Activated T-helper 1 cell treated with anti-CD3 and anti-CD28 coated beads, Interleukin-2, amount 50 U/mL, for 16 hours (primary cell): ENCODE measurements at places on chromosomes 2 and 18.

DNA sequence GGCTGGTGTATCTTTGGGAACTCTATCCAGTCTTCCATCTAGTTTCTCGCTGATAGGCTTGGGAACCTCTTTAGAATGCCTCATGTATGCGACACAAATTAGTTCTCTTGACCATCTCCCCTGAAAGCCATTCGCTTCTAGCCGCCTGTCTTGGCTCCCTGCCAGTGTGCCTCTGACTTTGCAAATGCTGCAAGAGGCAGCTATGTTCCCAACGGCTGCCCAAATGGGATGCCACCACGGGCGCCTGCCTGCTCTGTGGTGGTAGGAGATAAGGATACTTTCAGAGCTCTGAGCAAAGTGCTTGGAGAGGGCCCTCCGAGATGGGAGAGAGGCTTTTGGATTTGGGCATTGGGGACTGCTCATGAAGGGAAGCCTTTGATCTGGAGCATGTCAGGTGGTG is 77.7 kb upstream of the IGFBP5 start:
- no peak for DNase-seq

GRCh38 chr2:182186132-182186735 is 200.6 kb downstream of the PPP1R1C start:
- DNase-seq = no peak

DNA sequence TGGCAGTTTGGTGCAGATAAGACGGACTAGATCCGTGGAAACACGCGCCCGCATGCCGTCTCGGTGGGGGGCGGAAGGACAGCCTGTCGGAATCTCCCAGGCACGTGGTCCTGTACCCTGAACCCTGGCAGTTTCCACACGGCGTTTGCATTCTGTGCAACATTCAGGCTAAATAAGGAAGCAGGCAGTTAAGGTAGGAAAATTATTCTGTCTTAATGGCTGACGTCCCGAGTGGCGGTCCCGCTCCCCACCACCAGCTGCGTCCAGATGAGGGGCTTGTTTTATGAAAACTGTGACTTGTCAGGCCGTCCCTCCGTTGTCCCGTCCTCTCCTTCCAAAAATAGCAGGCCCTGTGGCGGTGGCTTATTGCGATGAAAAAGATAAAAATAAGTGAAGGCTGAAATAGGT is 120.2 kb downstream of the NFATC1 start:
- DNase-seq = no peak

GRCh38 chr2:210250622-210251021 is 25.4 kb upstream of the ACADL start:
- DNase-seq = no peak

- DNase-seq = no peak
Measured at GRCh38 chr2:64797881-64798575, 144.3 kb upstream of the SERTAD2 start.

GRCh38 chr2:20524412-20525040 is 77.7 kb downstream of the RHOB start:
- DNase-seq = no peak

GRCh38 chr2:236639461-236640235 is 70.0 kb downstream of the ACKR3 start:
- DNase-seq = no peak

- DNase-seq = no peak
Measured at GRCh38 chr18:56257205-56257604, 381.2 kb downstream of the TXNL1 start.

DNA sequence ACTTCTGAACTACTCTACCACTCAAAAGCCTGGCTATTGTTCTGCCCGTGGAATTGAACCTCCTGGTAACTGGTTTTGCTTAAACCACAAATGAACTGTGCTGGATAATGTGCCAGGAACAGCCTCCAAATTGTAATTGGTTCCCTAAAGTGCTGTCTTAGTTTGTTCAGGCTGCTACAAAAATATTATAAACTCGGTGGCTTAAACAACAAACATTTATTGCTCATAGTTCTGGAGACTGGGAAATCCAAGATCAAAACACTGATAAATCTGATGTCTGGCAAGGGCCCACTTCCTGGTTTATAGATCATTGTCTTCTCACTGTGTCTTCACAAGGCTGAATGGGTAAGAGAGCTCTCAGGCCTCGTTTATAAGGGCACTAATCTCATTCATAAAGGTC is 149.2 kb upstream of the NCKAP5 start:
- no peak for DNase-seq

DNA sequence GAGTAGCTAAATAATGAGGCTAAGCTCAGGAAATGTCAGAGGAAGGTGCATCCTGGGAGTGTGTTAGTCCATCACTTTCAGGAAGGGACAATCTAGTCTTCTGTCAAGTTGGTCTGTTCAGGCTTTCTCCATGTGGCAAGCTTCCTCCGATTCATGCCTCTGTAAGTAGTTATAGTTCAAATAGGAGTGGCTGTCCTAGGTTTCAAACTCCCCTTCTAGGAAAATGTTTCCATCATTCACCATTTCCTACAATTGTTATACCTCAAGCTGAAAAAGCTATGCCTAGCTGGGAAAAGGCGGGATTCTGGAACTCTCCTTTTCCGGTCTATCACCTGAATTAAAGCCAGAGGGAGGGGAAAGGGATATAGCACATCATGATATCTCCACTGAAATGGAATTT is 287.7 kb upstream of the ZSWIM2 start:
- DNase-seq = no peak

DNA sequence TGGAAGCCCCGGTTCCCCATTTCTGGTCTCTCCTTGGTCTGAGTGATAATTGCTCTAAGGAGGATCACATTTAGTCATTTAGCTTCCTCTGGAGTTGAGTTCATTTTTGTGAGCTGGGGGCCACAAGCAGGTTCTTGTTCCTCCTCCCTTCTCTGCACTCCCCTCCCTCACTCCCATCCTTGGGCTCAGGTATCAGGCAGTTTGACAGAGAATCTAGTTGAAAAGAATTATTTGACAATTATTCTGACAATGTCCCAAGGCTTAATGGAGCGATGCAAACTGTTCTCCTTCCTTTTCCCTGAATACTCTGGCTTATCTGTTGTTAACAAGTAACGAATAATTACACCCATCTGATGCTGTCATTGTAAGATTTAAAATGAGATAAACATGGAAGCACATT is 61.5 kb downstream of the SERPINB8 start:
- no peak for DNase-seq

- no peak for DNase-seq
Measured at GRCh38 chr2:218776488-218776887, 5.5 kb upstream of the CYP27A1 start.

DNA sequence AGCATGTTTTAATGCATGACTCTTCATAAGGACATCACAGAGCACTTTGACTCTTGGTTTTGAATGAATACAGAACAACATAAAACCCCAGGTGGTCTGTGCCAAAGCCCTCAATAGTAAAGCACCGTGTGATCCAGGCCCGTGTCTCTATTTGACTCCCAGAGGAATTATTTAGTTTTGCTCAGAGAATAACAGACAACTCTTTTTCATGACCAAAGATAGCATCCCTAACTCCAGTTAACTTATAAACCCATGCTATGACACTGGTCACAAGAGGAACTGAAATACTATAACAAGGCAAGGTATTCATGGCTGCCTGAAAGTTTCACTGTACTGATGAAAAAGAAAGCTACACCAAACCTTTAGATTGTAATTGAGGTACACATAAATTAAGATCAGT is 128.4 kb downstream of the IKZF2 start:
- DNase-seq = no peak

DNA sequence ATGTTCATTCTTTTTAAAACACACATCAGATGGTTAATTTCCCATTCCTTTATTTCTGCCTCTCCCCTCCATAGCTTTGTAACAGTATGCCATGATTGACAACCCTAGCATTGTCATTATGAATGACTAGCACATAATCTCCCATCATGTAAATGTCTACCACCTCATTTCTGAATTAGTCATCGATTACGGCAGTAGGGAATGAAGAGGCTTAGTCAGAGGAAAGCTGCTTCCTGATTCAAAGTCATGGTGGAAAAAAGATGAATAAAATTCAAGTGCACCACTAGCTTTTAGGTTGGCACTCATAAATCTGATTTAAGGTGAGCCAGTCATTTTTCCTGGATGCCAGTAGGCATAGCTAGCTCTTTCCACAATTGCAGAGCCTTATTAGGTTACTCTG is 19.1 kb upstream of the ACMSD start:
- no peak for DNase-seq

DNA sequence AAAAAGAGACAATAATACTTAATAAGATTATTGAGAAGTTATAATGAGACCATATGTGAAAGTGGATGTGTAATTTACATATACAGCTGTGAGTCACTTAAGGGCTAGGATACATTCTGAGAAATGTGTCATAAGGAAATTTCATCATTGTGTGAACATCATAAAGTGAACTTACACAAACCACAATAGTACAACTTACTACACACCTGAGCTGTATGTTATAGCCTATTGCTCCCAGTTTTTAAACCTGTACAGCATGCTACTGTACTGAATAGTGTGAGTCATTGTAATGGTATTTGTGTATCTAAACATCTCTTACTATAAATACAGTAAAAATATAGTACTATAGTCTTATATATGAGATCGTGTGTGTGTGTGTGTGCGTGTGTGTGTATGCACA is 1420.3 kb upstream of the PIK3C3 start:
- no peak for DNase-seq

DNA sequence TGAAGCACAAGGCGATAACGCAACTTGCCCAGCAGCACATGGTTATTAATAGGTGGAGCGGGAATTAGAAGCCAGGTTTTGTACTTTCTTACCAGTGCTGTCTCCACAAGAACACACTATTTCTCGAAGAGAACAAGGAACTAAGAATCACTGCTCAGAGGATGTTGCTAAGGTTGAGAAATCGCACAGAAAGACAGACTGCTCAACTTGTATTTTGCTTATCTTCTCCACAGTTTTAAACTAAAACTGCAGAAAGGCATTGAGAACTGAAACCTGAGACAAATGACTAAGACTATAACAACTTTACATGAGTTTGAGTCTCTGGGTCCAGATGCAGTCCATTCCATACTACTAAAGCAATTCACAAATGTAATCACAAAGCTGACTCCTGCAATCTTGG is 6.2 kb downstream of the PRKD3 start:
- DNase-seq = no peak

DNA sequence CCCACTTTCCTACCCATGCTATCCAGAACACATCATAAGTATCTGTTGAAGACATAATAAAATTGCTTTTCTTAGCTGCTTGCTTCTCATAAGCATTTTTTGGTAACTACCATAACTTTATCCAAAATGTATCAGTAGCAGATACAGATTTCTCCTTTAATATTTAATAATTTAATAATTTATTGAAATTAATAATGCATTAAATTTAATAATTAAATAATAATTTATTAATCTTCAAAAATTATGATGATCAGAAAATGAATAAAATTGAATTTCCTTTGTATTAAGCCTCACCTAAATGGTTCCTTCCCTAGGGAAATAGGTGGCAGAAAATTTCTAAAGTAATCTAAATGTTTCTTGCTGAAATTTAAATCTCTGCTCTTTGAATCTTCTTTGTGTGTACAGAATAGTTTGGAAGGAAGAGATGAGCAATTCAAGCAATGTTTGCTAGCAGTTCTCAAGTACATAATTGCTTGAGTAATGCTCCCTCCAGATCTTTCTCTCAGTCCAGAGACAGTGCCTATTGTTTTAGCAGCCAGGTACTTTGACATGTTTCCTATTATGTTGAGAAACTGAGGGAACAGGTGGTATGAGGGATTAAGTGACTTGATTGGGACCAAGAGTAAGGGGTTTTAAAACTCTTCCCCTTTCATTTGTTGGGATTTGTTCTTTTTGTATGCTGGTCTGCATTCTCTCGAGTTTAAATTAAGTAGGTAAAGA is 123.1 kb upstream of the CYP26B1 start:
- no peak for DNase-seq

GRCh38 chr2:86372641-86373502 is 35.4 kb upstream of the REEP1 start:
- no peak for DNase-seq

- no peak for DNase-seq
Measured at GRCh38 chr18:56036741-56037140, 448.7 kb upstream of the TCF4 start.

- no peak for DNase-seq
Measured at GRCh38 chr2:149314687-149315086, 15.7 kb upstream of the LYPD6 start.

GRCh38 chr2:164859251-164859818 is 17.7 kb upstream of the COBLL1 start:
- DNase-seq = no peak

- no peak for DNase-seq
Measured at GRCh38 chr18:59353079-59353680, 5.9 kb downstream of the LMAN1 start.
